ENCODE measurements at places on chromosomes 4 and X. TPM values are rescaled to one million over a fixed set of nuclear protein-coding genes. Genes with fewer than 3 reads are reported as not detected.

GRCh38 chrX:134898440-134898839 lies 92.4 kb upstream of the SMIM10 start:
- no peak for DNase-seq

GRCh38 chr4:30968926-30969325 lies 248.8 kb downstream of the PCDH7 start:
- no peak for DNase-seq

DNA sequence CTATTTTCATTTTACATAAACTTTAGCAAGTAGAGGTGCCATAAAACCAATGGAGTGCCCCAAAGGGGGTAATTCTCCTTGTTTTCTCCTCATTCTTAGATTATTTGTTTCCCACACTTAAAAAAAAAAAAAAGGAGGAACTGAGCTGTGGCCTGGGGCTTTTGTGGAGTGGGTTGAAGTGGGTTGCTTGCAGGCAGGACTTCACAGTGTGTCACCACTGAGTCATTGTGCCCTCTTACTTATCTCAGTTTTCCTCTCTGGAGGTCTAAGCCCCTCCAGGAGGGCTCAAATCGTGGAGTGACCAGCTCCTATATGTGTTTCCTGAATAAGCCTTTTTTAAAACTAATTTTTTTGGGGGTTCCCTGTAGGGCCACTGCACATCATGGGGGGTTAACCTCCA lies 69.0 kb downstream of the SLC16A2 start:
- no peak for DNase-seq

GRCh38 chr4:73103799-73104503 lies 34.4 kb upstream of the COX18 start:
- peak; percentile 2 for DNase-seq

The SYN1 gene
- not detected for total RNA-seq

- DNase-seq = no peak
Observed at GRCh38 chr4:25033526-25033925, 2.8 kb upstream of the LGI2 start.

DNA sequence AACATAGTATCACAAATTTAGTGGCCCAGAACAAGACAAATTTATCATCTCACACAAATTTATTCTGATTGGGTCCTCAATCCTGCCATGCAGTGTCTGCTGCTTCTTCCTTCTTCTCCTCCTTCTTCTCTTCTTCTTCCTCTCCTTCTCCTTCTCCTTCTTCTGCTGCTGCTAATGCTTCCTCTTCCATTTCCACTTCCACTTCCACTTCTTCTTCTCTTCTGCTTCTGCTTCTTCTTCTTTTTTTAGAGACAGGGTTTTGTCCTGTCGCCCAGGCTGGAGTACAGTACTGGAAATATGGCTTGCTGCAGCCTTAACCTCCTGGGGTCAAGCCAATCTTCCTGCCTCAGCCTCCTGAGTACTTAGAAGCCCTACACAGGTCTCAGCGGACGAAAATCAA lies 37.5 kb downstream of the FGFBP1 start:
- DNase-seq = no peak

DNA sequence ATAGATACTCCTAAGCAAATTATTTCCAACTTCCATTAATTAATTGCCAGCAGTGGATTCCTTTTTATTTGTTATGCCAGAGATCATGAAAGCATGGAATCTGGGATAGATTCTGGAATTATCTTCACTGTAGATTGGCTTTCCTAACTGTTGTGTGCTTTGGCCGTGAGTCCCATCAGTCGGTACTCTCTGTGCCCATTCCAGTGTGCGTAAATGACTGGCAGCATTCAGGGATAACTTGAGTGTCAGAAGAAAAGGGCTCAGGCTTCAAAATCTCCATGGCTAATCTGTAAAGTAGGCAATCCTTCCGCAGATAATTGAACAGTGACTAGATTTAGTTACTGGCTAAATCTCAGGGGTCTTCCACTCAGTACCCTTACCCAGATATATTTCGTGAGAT lies 76.8 kb upstream of the TMEM164 start:
- no peak for DNase-seq

DNA sequence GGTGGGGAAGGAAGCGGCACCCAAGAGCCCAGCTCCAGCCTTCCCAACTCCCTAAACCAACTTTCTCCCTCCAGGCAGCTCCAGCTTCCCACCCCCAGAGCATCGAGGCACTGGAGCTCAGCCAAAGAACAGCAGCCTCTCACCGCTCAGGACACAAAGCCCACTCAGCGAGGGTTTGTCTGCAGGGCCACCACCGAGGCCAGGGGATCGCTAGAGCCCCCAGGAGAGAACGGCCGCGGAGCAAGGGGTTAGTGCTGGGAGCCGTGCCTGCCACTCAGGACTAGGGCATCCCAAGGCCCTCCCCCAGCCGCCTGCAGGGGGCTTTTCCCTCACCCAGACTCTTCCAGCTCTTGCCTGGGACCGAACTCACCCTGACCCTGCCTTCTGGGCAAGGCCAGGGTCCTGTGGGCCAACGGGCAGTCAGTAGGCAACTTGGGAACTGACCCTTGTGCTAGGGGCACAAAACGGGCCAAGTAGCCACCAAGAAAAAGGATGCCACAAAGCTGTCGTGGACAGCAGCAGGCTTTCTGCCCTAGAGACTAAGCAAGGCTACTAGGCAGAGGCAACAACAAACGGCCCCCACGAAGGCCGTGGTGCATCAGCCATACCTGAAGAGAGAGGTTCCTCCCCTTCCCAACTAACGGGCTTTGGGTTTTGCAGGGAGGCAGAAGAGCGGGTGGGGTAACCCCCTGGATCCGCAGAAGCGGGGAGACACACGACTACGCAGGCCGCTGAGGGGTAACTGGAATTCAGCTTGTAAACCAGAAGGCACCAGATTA lies 2.3 kb downstream of the HCFC1 start:
- DNase-seq = peak; percentile 28

- no peak for DNase-seq
Observed at GRCh38 chr4:169105620-169106019, 95.6 kb upstream of the CBR4 start.

The YIPF7 gene
- total RNA-seq = 4.9 TPM

GRCh38 chr4:3368334-3368733 lies 73.4 kb upstream of the HGFAC start:
- DNase-seq = no peak

- DNase-seq = peak; percentile 96
Observed at GRCh38 chr4:123587983-123588494, 191.4 kb downstream of the SPRY1 start.

- DNase-seq = peak; percentile 41
Observed at GRCh38 chrX:37926700-37927099, 79.3 kb upstream of the DYNLT3 start.

DNA sequence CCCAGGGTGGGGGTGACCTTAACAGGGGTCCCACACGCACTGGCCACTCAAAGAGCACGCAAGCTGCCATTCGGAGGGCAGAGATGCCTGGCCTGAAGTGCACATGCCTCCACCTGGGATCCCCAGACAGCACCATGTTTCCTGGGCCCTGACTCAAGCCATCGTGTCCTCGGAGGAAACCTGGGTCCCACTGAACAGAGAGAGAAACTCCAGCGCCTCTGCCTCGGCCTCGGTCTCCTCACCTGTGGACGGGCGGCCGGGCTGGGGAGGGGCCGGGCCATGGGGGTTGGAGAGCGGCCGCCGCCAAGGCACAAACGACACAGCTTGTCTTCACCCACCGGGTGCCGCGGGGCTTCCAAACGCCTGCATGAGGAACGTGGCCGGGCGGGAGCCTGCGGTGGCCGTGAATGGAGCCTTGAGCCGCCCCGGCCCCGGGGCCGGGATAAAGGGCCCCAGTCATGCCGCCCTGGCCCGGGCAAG lies 30.0 kb upstream of the FGFR3 start:
- DNase-seq = no peak

- DNase-seq = peak; percentile 83
Observed at GRCh38 chrX:40154250-40154852, 56.6 kb upstream of the BCOR start.

The CDKL5 gene
- total RNA-seq = 5.0 TPM

The BMX gene
- total RNA-seq = not detected

GRCh38 chr4:32022071-32022470 lies 1301.9 kb downstream of the PCDH7 start:
- no peak for DNase-seq

- no peak for DNase-seq
Observed at GRCh38 chr4:134089885-134090284, 111.7 kb downstream of the PABPC4L start.

- DNase-seq = peak; percentile 81
Observed at GRCh38 chrX:9940421-9940820, 26.7 kb upstream of the CLDN34 start.

The AMOT gene
- total RNA-seq = 3.1 TPM

DNA sequence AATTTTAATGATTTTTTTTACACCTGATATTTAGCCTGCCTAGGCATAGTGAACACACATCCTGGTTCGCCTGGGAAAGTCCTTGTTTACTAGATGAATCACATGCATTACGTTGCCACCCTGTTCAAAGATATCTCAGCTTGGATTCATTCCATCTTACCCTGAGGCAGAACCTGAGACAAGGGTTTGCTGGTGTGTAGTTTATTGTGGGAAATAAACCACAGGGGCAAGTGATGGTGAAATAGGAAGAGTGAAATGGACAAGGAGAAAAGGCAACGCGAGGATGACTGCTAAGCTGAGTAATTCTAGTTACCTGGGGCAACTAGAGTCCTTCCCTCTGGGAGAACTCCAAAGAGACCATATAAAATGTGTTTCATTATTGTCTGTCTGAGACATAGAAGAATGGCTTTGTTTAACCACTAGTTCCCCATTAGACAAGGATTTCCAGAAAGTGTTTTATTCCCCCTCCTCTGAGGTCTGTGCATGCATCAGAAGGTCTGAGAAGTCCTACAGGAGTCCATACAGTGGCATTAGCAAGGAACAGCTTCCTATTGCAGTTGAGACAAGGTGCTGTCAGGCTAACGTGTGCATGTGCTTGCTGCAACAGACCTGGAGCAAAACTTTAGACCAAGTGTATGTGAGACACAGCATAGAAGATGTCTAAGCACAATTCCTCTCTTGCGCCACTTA lies 797.3 kb upstream of the FRG1 start:
- peak; percentile 11 for DNase-seq

DNA sequence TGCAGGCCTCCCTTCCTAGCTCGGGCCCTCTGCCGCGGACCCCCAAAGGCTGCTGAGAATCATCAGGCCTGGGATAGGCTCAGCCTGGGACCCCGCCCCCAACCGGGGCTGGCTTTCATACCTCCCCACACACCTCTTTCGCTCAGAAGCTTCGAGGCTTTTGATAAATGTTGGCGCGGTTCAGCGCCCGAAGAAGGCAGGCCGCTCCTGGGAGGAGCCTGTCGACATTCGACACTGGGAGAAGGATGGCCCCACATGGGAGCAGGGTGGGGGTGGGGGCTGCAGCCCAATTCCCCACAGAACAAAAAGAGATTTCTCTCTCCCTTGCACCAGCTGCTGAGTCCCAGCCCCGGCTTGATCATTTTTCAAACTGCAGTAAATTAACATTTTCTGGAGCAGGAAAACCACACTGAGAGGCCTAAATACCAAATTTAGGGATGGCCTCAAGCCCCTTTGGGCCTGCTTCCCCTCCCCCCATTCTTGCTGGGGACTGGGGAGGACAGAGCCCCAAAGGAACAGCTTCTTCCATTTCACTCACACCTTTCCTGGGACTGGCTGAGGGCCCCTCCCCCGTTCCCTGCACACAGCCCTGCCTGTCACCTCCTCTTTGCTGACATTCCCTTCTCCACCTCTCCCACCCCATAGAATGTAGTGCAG lies 112.9 kb upstream of the PJA1 start:
- DNase-seq = no peak

The HSFX3 gene
- 0.32 TPM for total RNA-seq

Data from myocyte (in vitro differentiated cells).